Right cardiac atrium (tissue), 5 donors: ENCODE measurements at places on chromosomes 16 and 17. TPM values are rescaled to one million over a fixed set of nuclear protein-coding genes. Genes with fewer than 3 reads are reported as not detected.

GRCh38 chr16:55062442-55062841, 131.8 kb downstream of the IRX5 start:
- DNase-seq, result no peak

GRCh38 chr16:85057948-85058347, 30.4 kb downstream of the KIAA0513 start:
- DNase-seq, result peak; percentile 41

GRCh38 chr17:57747221-57748017, 2.3 kb upstream of the CCDC182 start:
- DNase-seq, result no peak

DNA sequence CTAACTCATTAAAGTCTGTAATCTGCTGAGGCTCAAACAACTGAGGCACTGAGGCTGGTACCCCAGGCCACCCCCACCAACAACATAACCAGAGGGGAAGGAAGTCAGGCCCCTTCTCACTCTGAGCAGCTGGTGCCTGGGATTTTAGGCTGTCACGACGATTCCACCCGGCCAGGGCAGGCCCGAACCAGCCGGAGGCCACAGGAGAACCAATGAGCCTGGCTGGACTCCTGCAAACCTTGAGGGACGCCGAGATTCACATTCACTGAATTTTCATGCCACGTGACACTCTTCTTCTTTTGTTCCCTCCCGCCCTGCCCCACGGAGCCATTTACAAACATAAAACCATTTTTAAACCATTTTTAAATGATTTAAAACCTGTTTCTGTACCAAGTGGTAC, 48.1 kb downstream of the RPH3AL start:
- DNase-seq, result peak; percentile 71

DNA sequence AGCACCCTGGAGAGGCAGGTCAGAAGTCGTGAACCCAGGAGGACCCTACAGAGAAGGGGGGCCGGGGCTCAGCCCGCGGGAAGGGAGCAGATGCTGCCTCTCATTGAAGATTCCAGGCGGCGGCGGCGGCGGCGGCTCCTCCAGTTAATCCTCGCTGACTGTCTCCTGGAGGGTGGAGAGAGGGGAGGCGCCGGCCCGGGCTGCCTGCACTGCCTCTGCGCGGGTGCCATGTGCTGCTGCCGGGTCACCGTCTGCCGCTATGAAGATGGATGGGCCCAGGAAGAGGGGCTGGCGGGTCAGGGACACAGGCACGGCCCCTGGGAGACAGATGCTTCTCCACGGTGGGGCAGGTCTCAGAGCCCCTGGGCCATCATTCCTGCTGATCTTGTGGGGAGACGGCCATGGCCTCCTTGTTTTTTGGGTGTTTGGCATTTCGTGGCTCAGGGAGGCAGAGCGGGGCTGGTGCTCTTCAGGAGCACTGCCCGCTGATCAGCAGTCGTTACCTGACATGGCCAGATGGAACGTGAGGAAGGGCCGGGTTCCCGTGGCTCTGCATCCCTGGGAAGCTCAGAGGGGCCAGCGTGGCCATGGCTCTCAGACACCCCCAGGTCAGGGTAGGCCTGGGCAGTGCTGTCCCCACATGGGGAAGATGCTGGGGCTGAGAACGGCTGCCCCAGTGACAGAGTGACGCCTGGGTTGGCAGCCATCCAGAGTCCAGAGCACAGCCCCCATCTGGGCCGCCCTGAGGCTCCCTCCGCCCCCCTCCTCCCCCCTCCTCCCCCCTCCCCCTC, 36.1 kb downstream of the GINS2 start:
- DNase-seq, result peak; percentile 88

GRCh38 chr17:40433551-40434415, 9.5 kb upstream of the IGFBP4 start:
- DNase-seq, result no peak

GRCh38 chr16:80167657-80168390, 373.0 kb upstream of the DYNLRB2 start:
- no peak for DNase-seq

DNA sequence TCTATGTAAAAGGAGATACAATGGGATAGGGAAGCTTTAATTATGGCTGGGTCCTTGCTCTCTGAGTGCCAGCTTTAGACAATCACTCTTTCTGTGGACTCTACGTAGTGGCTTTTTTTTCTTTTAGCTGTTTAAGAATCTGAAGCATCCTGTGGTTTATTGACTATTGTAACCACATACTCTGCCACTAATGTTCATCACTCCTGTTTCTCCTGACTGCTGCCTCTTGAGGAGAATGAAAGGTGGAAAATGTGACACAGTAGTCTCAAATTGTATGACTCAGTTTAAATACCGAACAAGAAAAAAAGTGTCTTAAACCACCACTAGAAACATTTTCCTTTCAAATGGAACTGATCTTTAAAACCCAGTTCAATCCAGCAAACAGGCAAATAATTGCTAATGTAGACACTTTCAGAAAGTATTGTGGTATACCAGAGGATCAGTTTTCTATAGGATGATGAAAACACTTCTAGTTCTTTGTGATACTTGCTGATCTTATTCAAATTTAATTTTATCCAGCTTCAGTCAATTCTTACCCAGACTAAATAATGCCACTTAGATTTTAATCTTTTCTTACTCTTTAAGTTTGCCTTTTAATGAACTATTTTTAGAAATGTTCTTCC, 302.7 kb upstream of the PMFBP1 start:
- no peak for DNase-seq

- no peak for DNase-seq
These were observed 507.7 kb downstream of the MAF start for GRCh38 chr16:79092846-79093245.

DNA sequence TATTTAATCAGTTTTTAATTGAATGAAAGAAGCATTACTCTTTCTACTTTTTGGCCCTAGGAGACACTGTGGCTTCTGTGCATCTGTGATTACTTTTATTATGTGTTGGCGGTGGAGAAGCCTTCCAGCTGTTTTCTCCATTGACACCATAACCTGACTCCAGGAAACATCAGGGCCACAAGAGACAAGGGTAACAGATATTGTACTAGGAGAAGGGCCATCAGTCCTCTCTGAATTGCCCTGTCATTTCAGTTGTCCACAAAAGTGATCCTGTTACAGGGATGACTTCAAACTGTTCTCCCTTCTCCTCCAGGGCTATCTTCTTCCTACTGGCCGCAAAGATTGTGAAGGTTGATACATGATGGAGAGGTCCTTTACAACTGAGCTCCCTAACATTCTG, 14.6 kb downstream of the KRT39 start:
- DNase-seq, result no peak

GRCh38 chr16:7834771-7835431, 502.3 kb downstream of the RBFOX1 start:
- DNase-seq, result no peak

GRCh38 chr17:62126292-62126691, 61.2 kb upstream of the MED13 start:
- DNase-seq, result no peak

DNA sequence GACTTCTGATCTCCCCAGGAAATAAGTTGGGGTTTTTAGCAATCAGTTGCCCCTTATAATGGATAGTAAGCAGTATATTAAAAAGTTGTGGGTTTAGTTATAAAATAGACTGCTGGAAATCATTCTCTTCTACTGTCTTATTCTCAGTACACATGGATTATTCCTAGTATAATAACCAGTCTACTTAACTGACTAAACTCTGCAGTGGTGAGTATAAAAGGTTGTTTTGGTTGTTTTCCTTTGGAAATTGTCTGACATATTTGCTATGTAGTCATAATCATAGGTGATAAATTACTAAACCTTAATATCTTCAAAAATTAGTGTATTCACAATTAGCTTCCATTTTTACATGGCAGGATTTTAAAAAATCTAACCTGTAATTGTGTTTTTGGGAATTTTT, 31.4 kb downstream of the CTCF start:
- DNase-seq, result no peak

- no peak for DNase-seq
These were observed 318.8 kb downstream of the CDH13 start for GRCh38 chr16:82945420-82946101.

DNA sequence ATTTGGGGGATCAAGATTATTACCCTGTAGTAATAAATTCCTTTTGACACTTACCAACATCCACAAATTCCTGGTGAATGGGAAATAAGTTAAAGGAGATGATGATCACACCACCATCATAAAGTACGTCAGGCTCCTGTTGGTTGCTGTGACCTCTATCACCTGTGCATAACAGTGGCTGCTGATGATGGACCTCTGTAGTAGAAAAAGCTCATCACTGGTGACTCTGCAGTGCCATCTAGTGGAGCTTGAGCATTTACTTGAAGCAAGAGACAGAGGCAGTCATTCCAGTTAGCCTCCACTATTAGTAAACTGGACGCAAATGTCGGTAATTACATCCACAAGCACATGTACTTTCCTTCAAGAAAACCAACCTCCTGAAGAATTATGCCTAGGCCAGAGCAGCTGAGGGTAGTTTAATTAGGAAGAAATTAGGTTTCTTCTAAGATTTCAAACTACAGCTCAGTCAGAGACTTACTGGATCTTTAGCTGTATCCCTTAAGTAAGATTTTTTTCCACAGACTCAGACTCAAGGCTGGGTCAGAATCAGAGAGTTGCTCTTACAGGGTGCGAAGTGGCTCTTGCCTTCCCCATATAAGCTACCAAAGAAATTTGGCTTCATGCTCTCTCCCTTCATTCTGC, 39.3 kb downstream of the CYB561 start:
- DNase-seq, result no peak

DNA sequence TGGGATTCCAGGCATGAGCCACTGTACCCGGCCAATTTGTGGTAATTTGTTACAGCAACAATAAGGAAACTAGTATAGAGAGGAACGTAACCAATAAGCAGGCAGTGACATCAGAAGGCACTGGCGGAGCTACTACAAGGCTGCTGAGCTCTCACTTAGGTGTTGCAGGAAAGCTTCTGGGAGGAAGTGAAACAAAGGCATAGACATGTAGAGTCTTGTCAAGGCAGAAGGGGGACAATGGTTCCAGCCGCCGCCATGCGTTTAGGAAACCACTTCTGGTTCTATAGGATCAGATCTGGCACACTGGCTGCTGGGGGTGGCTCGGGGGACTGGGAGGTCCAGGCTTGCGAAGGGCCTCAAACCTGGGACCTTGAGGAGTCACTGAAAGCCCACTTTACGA, 9.4 kb upstream of the CPSF4L start:
- DNase-seq, result peak; percentile 6

GRCh38 chr17:11490171-11490755, 108.0 kb upstream of the DNAH9 start:
- no peak for DNase-seq

DNA sequence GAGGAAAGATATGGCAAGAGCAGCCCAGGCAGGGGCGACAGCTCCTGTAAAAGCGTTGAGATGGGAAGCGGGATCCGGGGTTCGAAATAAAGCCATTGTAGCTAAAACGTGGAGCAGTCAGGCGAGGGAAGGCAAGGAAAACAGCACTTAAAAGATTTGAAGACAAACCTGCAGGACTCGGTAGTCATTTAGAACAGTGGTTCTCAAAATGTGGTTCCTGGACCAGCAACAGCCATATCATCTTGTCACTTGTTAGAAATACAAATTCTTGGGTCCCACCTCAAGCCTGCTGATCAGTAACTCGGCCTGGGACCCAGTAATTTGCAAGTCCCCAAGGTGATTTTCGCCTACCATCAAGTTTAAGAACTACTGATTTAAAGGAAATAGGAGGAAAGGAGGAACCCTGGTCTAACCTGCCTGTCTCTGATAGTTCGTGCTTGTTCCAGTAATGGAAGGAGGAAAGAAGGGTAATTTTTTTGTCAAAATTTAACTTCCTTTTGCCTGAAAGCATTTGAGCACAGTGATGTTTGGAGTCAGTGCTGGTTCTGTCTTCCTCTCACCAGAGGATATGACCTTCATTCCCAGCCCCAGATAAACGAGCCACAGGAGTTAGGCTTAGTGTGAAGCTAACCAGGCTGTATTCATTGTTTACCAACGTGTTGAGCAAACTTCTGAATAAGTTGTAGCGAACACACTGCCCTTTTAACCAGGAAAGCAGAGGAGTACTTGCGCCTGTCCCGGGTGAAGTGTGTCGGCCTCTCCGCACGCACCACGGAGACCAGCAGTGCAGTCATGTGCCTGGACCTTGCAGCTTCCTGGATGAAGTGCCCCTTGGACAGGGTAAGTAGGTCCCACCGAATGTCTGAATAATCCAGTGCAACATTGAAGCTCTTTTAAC, 1.1 kb downstream of the ORC6 start:
- no peak for DNase-seq

GRCh38 chr17:77163001-77163400, 22.2 kb downstream of the SEC14L1 start:
- DNase-seq, result no peak

DNA sequence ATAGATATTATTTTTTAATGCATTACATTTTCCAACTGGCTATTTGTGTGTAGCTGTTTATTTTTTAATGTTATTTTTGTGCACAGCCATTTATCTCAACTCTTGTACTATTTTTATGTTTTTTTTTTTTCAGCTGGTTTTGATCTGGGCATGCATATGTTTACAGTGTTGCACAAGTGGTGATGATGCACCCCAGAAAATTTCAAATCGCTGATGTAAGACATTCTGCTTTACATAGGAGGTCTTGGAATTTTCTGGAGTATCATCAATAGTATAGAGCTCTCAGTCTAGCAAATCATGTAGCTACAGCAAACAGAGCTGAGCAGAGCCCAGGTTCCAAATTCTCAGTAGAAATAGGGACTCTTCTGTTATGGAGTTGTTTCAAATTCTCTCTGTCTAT, 30.2 kb downstream of the CACNG5 start:
- no peak for DNase-seq

DNA sequence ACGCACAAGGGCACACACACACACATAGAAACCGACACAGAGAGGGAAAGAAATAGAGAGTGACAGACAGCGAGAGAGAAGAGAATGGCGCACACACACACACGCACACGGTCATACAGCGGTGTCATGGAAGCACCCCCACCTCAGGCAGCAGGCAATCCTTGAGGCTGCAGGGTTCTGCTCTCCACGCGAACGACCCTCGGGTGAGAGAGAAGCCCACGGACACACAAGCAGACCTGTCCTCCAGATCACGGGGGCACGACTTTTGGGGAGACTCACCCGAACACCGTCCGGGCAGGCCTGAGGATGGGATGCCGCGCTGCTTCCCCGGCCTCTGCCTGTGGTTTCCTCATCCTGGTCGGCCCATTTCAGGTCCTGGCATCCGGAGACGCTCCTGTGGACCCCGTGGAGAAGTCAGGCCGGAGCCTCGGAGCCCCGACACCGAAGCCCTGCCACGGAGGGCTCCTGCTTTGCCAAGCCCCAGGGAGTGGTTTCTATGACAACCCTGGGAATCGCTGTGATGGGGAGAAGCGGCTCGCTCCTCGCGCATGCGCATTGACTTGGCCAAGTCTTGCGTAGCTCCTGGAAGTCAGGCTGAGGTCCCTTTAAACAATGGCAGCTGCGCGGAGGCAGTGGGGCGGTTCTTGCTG, 118.2 kb upstream of the KCNJ18 start:
- DNase-seq, result peak; percentile 84

GRCh38 chr16:11020388-11020787, 76.0 kb downstream of the CLEC16A start:
- no peak for DNase-seq

PRSS53 gene
- polyA plus RNA-seq, result 0.79 TPM

ASPHD1 gene
- 0.14 TPM for polyA plus RNA-seq

SLC35G6 gene
- not detected for polyA plus RNA-seq

HOXB13 gene
- polyA plus RNA-seq, result not detected

PRR35 gene
- polyA plus RNA-seq, result not detected

C17orf78 gene
- not detected for polyA plus RNA-seq

UNC13D gene
- 18.8 TPM for polyA plus RNA-seq
